NCI-H69 (cell line): ENCODE measurements at places on chromosomes 1 and 21.

DNA sequence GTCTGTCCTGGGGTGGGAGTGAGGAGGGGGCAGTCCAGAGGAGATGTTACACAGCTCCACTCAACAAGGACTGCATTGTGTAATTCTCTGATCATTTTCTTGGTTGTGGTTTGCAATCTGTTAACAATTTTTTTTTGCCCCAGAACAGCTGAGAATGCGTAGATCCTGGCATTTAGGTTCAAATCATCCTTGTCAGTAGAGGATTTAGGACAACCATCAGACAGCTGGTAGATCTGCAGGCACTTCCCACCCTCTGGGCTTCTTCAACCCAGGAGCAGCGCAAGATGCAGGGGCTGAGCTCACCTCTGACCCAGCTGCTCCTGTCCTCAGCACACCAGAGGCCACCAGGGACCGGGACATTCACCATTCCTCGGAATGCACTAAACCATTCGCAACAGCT, 13.5 kb downstream of the BCAR3 start:
- no peak for DNase-seq

DNA sequence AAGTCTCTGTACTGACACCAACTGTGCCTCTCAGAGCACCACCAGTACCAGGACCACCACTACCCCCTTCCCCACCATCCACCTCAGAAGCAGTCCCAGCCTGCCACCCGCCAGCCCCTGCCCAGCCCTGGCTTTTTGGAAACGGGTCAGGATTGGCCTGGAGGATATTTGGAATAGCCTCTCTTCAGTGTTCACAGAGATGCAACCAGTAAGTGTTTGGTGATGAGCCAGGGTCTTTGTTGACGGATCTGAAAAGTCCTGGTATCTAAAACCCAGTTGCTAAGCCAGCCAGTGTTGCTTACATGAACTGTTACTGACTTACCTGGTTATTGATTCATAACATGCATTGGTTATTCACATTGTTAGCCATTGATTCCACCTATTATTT, 1.1 kb downstream of the C1orf56 start:
- no peak for DNase-seq

DNA sequence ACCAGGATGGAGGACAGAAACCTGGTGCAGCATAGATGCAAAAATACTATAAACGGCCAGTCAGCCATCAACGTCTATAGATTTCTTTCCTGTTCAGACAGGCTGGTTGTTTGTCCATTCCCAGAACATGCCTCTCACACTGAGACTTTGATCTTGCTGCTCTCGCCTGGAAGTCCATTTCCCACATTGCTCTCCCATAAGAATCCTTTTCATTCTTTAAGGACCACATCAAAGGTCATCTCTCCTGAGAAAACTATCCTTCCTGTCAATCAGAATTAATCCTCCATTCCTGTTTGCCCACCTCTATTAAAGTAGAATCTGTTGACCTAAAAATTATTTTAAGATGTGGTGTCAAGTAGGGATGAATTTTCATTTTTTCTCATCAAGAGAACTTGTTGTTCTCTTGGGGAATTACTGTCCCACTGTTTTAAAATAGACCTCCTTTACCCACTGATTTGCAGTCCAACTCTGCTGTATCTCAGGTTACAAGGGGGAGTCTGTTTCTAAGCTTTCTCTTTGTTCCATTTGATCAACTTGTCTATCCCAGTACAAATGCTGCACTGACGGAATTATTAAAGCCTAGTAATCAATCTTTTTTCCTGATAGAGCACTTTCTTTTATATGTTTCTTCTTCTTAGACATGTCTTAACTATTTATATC, 172.7 kb downstream of the PATJ start:
- no peak for DNase-seq

DNA sequence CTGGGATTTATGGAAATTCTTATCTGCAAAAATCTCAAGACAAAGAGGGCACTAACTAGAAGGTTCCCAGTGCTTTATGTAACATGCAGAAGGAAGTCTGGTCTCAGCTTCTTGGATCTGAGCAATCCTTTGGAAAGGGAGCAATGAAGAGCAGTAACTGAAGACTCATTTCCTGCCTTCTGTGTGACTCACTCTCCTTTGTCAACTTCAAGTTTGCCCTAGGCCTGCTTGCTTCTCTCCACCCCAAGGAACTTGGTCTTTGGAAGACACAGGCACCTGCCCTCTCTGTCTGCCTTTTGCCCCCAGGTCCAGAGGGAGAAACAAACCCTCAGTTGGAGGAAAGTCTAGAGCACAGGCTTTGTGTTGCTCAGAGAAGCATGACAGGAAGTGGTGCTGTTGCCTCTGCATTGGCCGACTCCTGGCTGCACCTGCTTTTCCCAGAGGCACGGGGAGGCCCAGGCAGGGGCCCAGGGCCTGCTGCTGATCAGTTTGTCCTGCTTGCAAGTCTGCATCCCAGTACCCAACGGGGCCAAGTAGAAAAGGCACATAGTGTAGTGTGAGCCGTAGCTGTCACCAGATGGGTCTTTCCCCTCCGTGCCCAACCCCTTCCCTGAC, 137.2 kb downstream of the DHRS3 start:
- DNase-seq: peak; percentile 28

- DNase-seq: peak; percentile 25
These were observed 8.7 kb downstream of the TNFRSF14 start for GRCh38 chr1:2564815-2565374.

DNA sequence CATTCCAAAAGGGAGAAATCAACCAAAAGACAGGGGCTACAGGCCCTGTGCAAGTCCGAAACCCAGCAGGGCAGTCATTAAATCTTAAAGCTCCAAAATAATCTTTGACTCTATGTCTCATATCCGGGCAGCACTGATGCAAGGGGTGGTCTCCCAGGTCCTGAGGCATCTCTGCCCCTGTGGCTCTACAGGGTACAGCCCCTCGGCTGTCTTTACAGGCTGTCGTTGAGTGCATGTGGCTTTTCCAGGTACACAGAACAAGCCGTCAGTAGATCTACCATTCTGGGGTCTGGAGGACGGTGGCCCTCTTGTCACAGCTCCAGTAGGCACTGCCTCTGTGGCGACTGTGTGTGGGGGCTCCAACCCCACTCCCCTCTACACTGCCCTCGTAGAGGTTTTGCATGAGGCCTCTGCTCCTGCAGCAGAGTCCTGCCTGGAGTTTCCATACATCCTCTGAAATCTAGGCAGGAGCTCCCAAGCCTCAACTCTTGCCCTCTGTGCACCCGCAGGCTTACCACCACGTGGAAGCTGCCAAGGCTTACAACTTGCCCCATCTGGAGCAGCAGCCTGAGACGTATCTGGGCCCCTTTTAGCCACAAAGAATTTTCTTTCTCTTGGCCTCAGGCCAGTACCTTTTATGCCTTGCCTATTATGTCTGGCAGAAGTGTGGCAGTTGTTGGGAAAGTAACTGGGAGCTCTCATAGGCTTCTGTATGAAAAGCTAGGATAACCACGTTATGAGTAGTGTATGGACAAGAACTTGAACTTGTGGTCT, 52.5 kb downstream of the POU2F1 start:
- DNase-seq: peak; percentile 93

DNA sequence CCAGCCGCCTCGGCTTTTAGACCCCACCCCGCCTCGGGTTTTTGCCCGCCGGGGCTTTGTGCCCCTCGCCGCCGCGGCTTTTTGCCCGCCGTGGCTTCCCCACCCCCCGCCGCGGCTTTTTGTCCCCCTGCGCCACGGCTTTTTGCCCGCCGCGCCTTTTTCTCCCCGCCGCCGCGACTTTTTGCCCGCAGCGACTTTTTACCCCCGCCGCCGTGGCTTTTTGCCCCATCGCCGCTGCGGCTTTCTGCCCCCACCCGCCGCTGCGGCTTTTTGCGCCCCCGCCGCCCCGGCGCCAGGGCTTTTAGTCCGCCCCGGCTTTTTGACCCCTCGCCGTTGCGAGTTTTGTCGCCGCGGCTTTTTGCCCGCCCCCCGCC, 474.4 kb downstream of the FAM72C start:
- no peak for DNase-seq

DNA sequence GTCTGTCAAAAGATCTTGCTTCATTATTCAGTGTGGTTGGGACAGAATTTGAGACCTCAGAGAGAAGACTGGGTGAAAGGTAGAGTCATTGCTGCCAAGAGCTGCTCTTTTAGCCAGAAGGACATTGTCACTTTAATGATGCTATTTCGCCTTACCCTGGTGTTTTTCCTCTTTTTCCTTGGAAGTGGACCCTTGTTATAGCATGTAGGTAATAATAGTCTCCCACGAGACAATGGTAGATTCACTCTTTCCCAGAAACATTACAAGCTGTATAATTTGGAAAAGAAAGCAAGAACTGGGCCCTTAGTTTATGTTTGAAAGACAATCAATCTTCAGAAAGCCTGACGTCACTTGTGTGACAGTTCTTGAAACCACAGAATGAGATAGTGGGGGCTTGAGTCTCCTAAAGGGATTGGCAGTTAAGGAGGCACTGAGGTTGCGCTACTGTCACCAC, 3.8 kb downstream of the SERTAD4 start:
- no peak for DNase-seq
